ENCODE measurements at places on chromosomes 11 and 22. TPM values are rescaled to one million over a fixed set of nuclear protein-coding genes. Genes with fewer than 3 reads are reported as not detected.

Gene OR51S1
- total RNA-seq = not detected

Gene BRSK2
- total RNA-seq = 0.67 TPM

Gene UBE2L3
- total RNA-seq = 46.9 TPM

Gene MEI1
- 1.5 TPM for total RNA-seq

Gene KCNQ1
- total RNA-seq = 26.2 TPM

Gene ART5
- 1.2 TPM for total RNA-seq
